ENCODE measurements at places on chromosomes 11 and 22.

- peak; percentile 45 for DNase-seq
Measured at GRCh38 chr22:27405672-27406388, 395.7 kb downstream of the MN1 start.

DNA sequence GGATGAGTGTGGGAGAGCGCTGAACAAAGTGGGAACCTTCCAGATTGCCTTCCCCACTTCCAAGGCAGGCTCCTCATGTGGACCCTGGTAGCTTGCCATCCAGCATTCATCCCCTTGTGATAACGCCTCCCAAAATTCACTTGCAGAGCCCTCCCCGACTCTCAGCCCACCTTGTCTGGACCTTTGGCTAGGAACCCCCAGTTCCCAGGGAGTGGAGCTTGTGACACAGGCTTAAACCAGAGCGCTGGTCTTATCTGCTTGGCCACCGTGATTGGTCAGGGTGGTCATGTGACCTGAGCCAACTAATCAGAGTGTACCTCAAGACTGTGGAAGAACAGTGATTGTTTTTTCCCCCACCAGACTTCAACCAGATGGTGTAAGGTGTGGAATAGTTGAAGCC is 9.6 kb upstream of the SLC35C1 start:
- no peak for DNase-seq

GRCh38 chr11:122963961-122964360 is 17.7 kb downstream of the BSX start:
- no peak for DNase-seq

DNA sequence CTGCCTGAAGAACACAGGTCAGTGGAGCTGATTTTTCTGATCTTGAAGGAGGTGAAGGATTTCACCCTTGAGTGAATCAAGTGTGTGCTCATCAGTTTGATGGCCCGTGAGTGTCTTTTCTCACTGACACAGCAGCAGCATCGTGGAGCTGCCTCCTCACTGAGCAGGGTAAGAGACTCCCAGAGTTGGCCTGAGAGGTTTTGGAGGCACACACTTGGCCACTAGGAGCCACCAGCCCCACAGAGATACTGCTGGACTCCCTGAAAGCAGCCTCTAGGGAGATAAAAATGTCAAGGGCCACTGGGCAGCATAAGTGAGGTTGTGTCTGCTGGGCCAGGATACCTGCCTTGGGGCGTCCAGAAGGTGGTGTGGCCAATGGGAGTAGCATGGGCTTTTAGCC is 245.4 kb downstream of the GRIK4 start:
- DNase-seq: no peak

GRCh38 chr11:6419009-6419631 is at the start of gene APBB1:
Gene APBB1 (minus strand): TSS chr11:6419094. CDS start chr11:6411347, 7,747 bp downstream.
- peak; percentile 63 for DNase-seq

DNA sequence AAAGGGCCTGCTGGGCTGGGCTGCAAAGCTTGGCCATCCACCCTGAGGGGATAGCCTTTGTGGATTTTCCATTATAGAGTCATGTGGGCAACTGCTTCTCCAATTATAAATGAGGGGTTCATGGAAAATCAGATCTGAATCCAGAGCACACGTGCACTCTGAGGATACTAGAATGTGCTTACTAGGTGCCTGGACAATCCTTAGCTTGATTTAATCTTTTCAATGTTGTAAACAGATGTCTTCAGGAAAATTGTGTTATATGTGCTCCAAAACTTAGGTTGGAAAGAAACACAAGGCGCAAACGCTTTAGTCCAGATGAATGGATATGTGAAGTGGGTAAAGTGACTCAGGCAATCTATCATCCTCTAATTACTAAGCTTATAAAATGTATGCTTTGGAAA is 92.0 kb downstream of the SLC17A6 start:
- DNase-seq: peak; percentile 75

GRCh38 chr11:134338654-134339053 is 6.9 kb downstream of the GLB1L2 start:
- no peak for DNase-seq

- DNase-seq: no peak
Measured at GRCh38 chr11:95641495-95641894, 148.1 kb downstream of the FAM76B start.

- DNase-seq: no peak
Measured at GRCh38 chr11:86885311-86885710, 69.9 kb downstream of the FZD4 start.

DNA sequence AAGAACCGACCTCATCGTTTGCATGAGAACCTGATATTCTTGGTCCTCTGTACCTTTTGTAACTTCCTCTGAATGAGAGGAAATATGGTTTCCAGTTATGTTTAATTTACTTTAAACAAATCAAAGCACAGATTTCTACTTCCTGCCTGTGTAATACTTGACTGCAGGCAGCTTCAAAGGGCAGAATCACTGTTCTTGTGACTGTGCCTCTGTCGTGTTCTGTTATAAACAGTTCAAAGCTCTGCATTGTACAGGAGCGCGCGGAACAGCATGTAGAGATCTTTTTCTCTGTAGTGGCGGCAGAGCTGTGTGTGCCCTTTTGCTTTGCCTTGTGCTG is 73.2 kb upstream of the CLDN5 start:
- DNase-seq: no peak

DNA sequence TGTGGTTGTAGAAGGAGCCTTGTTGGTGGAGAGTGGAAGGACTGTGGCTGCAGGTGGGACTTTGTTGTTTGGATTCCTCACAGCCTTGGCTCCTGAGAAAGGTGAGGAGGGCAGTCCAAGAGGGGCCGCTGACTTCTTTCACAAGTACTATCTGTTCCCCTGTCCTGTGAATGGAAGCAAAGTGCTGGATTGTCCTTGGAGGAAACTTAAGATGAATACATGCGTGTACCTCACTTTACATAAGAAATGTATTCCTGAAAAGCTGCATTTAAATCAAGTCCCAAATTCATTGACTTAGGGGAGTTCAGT is 2.4 kb downstream of the FUT4 start:
- no peak for DNase-seq

DNA sequence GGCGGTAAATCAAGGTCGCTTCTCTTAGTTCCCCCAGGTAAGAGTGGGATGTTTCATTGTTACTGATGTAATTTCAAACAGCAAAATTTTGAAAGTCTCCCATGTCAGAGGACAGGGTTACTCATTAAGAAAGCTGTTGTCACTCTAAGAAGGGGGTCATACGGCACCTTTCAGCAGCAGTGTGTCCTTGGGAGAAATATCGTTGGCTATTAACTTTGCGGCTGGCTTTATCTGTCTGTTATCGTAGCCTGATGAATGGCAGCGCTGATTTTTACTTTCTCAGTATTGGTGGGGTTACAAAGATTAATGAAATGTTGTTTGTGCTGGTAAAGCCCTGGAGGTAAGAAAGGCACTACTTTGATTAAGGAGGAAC is 27.5 kb upstream of the FBXO3 start:
- no peak for DNase-seq

DNA sequence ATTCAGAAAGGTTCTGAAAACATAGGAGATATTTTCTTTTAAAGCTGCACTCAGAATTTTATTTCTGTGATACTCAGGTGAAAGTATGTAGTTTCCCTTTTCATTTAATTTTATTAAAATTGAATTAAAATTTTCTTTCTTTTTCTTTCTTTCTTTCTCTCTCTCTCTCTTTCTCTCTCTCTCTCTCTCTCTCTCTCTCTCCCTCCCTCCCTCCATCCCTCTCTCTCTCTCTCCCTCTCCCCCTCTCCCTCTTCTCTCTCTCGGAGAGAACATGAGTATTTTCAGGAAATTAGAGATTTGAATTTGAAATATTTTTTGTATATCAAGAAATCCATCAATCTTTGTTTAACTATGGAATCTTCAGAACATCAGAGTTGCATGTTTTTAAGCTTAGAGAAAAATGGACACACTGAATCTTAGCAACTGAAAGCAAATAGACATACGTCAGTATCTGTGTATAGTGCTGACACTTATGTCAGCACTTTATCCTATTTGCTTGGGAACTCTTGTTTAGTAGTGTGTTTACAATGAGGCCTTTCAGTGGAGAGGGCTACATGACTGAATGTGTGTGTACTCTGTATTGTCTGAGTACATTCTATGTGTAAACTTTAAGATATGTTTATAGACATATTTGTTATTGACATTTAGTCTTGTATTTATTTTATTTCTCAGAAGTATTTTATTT is 44.5 kb downstream of the PDE3B start:
- no peak for DNase-seq
